ENCODE measurements at places on chromosomes 3 and 15. TPM values are rescaled to one million over a fixed set of nuclear protein-coding genes. Genes with fewer than 3 reads are reported as not detected.

DNA sequence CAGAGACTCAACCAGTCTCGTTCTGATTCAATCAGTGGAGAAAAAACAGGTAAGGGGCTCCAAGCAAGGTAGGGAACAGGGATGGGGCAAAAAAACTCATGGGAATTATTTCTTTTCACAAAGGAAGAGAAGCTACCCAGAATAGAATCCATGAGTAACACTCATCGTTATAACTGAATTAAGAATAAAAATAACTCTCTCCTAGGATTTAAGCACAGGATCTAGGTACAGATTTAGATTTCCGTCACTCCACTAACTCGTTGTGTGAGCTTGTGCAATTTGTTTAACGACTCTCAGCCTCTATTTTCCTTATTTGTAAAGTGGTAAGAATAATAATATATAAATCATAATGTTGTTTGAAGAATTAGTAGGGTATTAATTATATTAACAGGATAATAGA lies 68.6 kb downstream of the ADAMTS9 start:
- no peaks in the 10 kb centered on the region for H3K4me1 ChIP-seq
- no peak overlapping the region for H3K27ac ChIP-seq
- no peaks in the 10 kb centered on the region for H3K36me3 ChIP-seq
- DNase-seq, result no peak
- H3K4me3 ChIP-seq, result no peak overlapping the region

CASR gene
- not detected for total RNA-seq

DNA sequence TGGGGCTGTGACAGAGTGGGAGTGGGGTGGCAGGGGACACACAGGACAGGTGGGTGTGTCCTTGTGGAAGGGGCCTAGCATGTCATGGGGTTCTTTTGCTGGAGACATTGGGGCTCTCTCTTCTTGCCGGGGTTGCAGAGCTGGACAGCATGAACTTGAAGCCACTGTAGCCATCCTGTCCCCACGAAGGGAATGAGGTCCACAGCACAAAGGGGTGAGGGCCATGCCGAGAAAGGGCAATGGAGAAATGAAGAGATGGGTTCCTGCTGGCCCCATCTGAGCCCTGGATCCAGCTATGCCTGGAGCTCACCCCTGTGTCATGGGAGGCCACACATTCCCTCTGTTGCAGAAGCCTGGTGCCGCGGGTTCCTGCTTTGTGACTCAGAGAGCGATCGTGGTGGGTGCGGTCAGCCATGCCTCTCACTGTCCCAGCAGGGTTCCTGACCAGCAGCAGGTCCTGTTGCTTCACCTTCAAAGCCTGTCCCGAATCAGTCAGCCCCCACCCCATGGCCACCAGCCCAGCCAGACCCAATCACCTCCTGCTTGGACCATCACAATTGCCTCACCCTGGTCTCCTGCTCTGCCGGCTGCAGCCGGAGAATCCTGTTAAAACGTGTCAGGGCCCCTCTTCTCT lies 50.0 kb downstream of the DNAJB8 start:
- DNase-seq, result no peak
- no peaks in the 10 kb centered on the region for H3K27me3 ChIP-seq
- no peaks in the 10 kb centered on the region for H3K4me1 ChIP-seq
- H3K27ac ChIP-seq, result no peak overlapping the region
- no peaks in the 10 kb centered on the region for H3K36me3 ChIP-seq
- no peak overlapping the region for H3K4me3 ChIP-seq

GRCh38 chr15:90883976-90884718 lies at the start of gene FES:
TSS of gene FES (plus strand) at chr15:90884504. CDS start at chr15:90885046, 542 bp downstream.
- peaks cover 1% of the 10 kb centered on the region for H3K27me3 ChIP-seq
- H3K4me3 ChIP-seq, result no peak within 1 kb of the TSS
- DNase-seq, result no peak
- H3K27ac ChIP-seq, result no peak within 1 kb of the TSS
- peaks cover 16% of the 10 kb centered on the region for H3K36me3 ChIP-seq

- H3K27ac ChIP-seq, result no peak overlapping the region
- DNase-seq, result peak; percentile 39
- peaks cover 4% of the 10 kb centered on the region for H3K4me1 ChIP-seq
These were observed 53.6 kb downstream of the RHCG start for GRCh38 chr15:89442671-89443307.

RAB5A gene
- 134 TPM for total RNA-seq

SLC26A6 gene
- 25.1 TPM for total RNA-seq

EPHA3 gene
- total RNA-seq, result not detected

DNA sequence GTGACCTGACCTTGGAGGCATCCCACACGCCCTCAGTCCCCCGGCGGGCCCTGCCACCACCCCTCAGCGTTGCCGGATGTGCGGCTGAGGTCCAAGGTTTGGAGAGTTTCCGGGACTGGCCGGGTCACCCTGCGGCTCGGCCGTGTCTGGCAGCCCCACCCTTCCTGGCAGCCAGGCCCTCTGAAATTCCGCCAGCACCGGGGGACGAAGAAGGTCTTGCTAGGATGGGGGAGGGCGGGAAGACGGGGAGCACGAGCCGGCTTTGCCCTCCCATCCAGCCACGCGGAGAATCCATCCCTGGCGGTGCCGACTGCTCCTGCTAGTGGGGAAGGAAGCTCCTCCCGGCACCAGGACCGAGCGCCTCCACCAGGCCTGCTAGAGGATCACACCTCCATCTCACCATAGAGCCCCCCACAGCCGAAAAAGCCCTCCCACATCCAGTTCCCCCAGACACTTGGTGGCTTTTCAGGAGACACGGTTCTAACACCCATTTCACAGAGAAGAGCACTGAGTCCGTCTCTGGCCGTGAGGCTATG lies 81.5 kb downstream of the CPN2 start:
- H3K27ac ChIP-seq, result no peak overlapping the region
- H3K27me3 ChIP-seq, result no peaks in the 10 kb centered on the region
- H3K4me1 ChIP-seq, result no peaks in the 10 kb centered on the region
- no peak for DNase-seq
- no peak overlapping the region for H3K4me3 ChIP-seq

- H3K27me3 ChIP-seq, result no peaks in the 10 kb centered on the region
- peak; percentile 50 for DNase-seq
- H3K36me3 ChIP-seq, result no peaks in the 10 kb centered on the region
- H3K4me1 ChIP-seq, result peaks cover 9% of the 10 kb centered on the region
- peak overlapping the region; percentile 14 for H3K27ac ChIP-seq
- H3K4me3 ChIP-seq, result peak overlapping the region; percentile 38
These were observed 65.7 kb downstream of the TMCC1 start for GRCh38 chr3:129827765-129828164.

- H3K4me1 ChIP-seq, result no peaks in the 10 kb centered on the region
- no peaks in the 10 kb centered on the region for H3K36me3 ChIP-seq
These were observed 186.7 kb downstream of the NSUN3 start for GRCh38 chr3:94249491-94250079.

DNA sequence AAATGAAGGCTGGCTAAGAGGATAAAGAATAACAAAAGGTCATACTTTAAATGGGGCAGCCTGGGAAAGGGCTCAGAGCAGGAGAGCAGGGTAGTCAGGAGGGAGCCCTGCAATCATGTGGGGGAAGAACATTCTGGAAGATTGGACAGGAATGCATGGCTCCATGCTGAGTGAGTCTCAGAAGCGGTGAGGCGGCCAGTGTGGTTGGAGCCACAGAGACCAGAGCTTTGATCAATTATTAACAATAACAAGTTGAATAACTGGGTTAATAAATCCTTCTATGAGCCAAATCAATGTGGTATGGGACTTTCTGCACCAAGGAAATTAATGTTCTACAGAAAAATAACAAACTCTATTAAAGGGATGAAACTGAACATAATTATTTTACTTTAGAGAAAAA lies 57.9 kb upstream of the DCUN1D1 start:
- H3K4me1 ChIP-seq, result no peaks in the 10 kb centered on the region
- DNase-seq, result no peak
- no peak overlapping the region for H3K27ac ChIP-seq
- H3K27me3 ChIP-seq, result no peaks in the 10 kb centered on the region
- H3K4me3 ChIP-seq, result no peak overlapping the region

SCAMP5 gene
- total RNA-seq, result 1.3 TPM

CDC25A gene
- 0.72 TPM for total RNA-seq

GRCh38 chr3:181623924-181624694 lies 87.6 kb upstream of the SOX2 start:
- no peak overlapping the region for H3K4me3 ChIP-seq
- H3K4me1 ChIP-seq, result no peaks in the 10 kb centered on the region
- DNase-seq, result no peak
- H3K36me3 ChIP-seq, result no peaks in the 10 kb centered on the region

HGD gene
- total RNA-seq, result 4.7 TPM

XCR1 gene
- total RNA-seq, result not detected

PLCH1 gene
- 0.12 TPM for total RNA-seq

DNA sequence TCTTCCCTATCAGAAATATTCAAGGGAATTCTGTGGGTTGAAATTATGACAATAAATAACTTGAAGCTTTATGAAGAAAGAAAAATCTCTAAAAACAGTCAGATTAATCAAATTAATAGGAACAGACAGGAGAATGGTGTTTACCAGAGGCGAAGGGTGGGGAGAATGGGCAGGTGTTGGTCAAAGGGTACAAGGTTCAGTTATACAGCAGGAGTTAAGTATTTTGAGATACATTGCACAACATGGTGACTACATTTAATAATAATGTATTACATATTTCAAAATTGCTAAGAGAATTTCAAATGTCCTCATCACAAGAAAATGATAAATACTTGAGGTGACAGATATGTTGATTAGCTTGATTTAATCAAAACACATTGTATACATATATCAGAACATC lies 18.6 kb downstream of the SPCS1 start:
- no peak overlapping the region for H3K27ac ChIP-seq
- DNase-seq, result no peak
- H3K36me3 ChIP-seq, result no peaks in the 10 kb centered on the region
- H3K27me3 ChIP-seq, result no peaks in the 10 kb centered on the region

DNA sequence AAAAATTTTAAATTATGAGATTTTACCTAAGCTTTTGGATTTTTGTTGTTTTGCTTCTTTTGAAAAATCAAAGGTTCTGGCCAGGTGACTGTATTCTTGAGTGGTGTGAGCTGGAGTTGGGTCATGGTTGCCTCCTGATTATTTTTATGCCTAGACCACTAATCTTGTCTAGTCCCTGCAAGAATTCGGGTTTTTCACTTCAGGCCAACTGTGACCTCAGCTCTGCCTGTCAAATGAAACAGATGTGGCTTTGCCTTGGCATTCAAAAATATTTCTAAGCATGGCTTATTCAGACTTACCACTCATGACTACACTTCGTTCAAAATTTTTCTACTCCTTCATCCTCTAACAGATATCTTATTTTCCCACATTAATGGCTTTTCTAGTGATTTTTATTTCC lies 25.4 kb upstream of the CDV3 start:
- H3K4me3 ChIP-seq, result no peak overlapping the region
- no peaks in the 10 kb centered on the region for H3K4me1 ChIP-seq
- no peak overlapping the region for H3K27ac ChIP-seq
- H3K36me3 ChIP-seq, result no peaks in the 10 kb centered on the region

- peaks cover 13% of the 10 kb centered on the region for H3K4me1 ChIP-seq
- no peak for DNase-seq
- no peak overlapping the region for H3K27ac ChIP-seq
- peaks cover 2% of the 10 kb centered on the region for H3K27me3 ChIP-seq
- H3K36me3 ChIP-seq, result no peaks in the 10 kb centered on the region
These were observed 5.1 kb upstream of the IQSEC1 start for GRCh38 chr3:13078163-13078905.

C3orf20 gene
- total RNA-seq, result 0.37 TPM

COLQ gene
- total RNA-seq, result 5.1 TPM

SLC27A2 gene
- total RNA-seq, result 1.2 TPM

- H3K4me1 ChIP-seq, result no peaks in the 10 kb centered on the region
- H3K27ac ChIP-seq, result no peak overlapping the region
- no peak overlapping the region for H3K4me3 ChIP-seq
- no peaks in the 10 kb centered on the region for H3K27me3 ChIP-seq
These were observed 200.2 kb downstream of the KCNH8 start for GRCh38 chr3:19348500-19348899.

CHRNA3 gene
- not detected for total RNA-seq

DNA sequence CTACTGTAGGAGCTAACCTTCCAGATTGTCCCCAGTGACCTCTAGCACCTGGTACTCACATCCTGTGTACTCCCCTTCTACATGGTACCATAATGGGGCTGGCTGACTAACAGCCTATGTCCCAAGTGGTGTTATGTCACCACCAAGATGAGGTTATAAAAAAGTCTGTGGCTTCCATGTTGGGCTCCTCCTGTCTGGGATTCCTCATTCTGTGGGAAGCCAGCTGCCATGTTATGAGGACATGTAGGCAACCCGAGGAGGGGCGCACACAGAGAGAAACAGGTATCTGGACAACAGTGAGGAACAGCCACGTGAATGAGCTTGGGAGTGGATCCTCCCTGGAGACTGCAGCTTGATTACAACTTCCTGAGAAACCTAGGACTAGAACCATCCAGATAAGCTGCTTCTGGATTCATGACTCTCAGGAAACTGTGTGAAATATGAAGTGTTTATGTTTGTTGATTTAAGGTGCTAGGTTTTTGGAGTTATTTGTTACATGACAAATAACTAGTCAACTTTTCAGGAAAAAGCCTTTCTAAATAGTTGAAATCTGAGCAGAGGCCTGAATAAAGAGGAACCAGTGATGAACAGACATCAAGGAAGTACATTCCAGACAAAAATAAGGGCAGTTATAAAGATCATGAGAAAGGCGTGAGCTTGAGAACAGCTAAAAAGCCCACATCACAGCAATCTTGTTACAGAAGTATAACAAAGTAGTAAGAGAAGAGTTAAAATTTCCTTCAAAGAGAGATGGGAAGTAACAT lies 21.7 kb downstream of the GOLIM4 start:
- H3K27me3 ChIP-seq, result no peaks in the 10 kb centered on the region
- H3K4me1 ChIP-seq, result no peaks in the 10 kb centered on the region
- H3K4me3 ChIP-seq, result no peak overlapping the region
- no peak overlapping the region for H3K27ac ChIP-seq

SAMD7 gene
- not detected for total RNA-seq

LRRC15 gene
- total RNA-seq, result not detected

RYR3 gene
- 0.05 TPM for total RNA-seq

GRCh38 chr3:18870074-18870640 lies 278.2 kb upstream of the KCNH8 start:
- H3K27ac ChIP-seq, result no peak overlapping the region
- H3K4me1 ChIP-seq, result no peaks in the 10 kb centered on the region

SLC38A3 gene
- total RNA-seq, result not detected

CPNE9 gene
- total RNA-seq, result not detected

DNA sequence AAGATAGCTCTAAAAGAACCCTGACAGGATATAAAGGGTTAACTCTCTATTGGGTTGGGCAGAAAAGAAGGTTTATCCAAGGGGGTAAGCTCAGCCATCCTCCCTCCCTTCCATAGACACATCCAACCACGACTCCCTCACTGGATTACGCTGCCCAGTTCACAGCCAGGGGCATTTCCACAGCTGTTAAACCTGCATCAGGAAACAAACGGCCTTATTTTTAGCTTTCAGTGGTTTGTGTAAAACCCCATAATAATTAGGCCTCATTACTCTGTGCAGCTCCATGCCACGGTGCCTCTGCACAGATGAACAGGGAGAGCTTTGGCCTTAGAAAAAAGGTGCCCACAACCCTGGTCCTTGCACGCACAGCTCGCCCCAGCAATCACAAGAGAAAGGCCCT lies 110.6 kb downstream of the GABRB3 start:
- H3K4me1 ChIP-seq, result no peaks in the 10 kb centered on the region
- no peak overlapping the region for H3K4me3 ChIP-seq
- H3K27me3 ChIP-seq, result no peaks in the 10 kb centered on the region
- DNase-seq, result no peak
- no peak overlapping the region for H3K27ac ChIP-seq

SLC9C1 gene
- not detected for total RNA-seq

Data from CD4-positive, CD25-positive, alpha-beta regulatory T cell (primary cell).